Esophagus muscularis mucosa (tissue), 4 donors: ENCODE measurements at places on chromosomes 2 and 18. TPM values are rescaled to one million over a fixed set of nuclear protein-coding genes. Genes with fewer than 3 reads are reported as not detected.

DNA sequence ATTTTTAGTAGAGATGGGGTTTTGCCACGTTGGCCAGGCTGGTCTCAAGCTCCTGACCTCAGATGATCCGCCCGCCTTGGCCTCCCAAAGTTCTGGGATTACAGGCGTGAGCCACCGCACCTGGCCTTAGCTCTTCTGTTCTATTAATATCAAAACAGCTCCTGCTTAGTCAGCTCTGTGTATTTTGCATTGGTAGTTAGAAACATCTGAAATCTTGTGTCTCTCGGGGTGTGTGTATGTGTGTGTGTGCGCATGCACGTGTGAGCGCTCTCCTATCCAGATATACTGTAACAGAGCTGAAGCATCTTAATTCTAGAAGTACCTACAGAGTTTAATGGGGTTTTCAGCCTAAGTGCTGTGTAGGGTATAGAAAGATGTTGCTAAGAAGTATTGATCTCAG is 33.7 kb downstream of the SETBP1 start:
- peaks cover 5% of the 10 kb centered on the region for H3K36me3 ChIP-seq
- H3K4me3 ChIP-seq, result no peak overlapping the region

DNA sequence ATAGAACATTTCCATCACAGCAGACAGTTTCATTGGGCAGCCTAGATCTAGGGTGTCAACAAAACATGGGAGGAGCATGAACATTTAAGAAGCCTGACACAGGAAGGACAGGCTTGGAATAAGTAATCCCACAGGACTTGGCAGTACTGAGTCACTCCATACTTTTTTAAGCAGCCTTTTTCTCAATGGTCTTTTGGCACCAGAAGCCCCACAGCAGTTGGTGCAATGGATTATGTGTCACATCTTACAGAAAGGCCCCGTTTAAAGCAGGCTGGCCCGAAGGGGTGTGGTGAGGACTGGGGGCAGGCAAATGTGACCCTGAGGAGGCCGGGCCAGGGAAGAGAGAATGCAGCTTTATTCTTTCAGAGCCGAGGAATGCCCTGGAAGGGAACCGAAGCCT is 26.6 kb downstream of the SPTBN1 start:
- H3K4me3 ChIP-seq, result peak overlapping the region; percentile 1
- peaks cover 5% of the 10 kb centered on the region for H3K36me3 ChIP-seq
- H3K27me3 ChIP-seq, result no peaks in the 10 kb centered on the region
- no peak for DNase-seq
- H3K27ac ChIP-seq, result peak overlapping the region; percentile 56

- H3K36me3 ChIP-seq, result no peaks in the 10 kb centered on the region
- DNase-seq, result peak; percentile 89
Observed at GRCh38 chr18:24114924-24115549, 23.8 kb upstream of the CABYR start.

GRCh38 chr2:200467806-200468681 is 41.8 kb downstream of the KCTD18 start:
- peaks cover 66% of the 10 kb centered on the region for H3K36me3 ChIP-seq
- no peaks in the 10 kb centered on the region for H3K27me3 ChIP-seq
- H3K4me1 ChIP-seq, result peaks cover 4% of the 10 kb centered on the region
- H3K4me3 ChIP-seq, result no peak overlapping the region
- no peak for DNase-seq

DNA sequence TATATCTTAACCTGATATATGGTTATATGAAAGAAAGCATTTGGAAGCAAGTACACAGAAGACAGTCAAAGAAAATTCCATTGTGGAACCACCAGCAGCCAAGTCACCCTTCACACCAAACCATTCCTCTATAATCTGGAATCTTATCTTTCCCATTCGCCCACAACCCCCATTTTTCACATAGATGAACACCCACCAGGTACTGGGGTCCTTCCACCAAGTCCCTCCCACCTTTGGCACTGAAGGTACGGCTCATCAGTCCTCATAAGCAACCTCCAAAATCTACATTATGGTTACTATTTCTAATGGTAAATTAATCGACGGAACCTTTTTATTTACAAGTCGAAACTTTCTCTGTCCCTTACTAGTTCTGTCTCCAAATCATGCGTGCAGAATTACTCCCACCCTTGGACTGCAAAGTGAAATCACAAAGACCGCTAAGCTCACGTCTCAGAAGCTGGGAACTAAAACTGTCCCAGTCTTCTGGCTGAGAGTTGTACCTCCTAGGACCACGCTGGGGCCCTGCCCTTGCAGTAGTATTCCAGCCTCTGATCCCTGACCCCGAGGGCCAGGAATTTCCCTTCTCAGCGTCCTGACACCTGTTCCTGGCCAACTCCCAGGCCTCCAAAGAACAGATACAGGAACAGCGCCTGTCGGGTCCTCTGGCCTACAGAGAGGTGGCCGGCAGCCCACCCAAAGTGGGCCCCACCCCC is 702 bp downstream of the OLA1 start:
- no peaks in the 10 kb centered on the region for H3K27me3 ChIP-seq
- peaks cover 19% of the 10 kb centered on the region for H3K4me1 ChIP-seq
- no peak for DNase-seq
- H3K4me3 ChIP-seq, result peak overlapping the region; percentile 80
- peaks cover 10% of the 10 kb centered on the region for H3K36me3 ChIP-seq

- no peaks in the 10 kb centered on the region for H3K36me3 ChIP-seq
- peaks cover 7% of the 10 kb centered on the region for H3K4me1 ChIP-seq
- DNase-seq, result no peak
- H3K27me3 ChIP-seq, result no peaks in the 10 kb centered on the region
- no peak overlapping the region for H3K4me3 ChIP-seq
Observed at GRCh38 chr2:32058130-32058529, 5.2 kb upstream of the SPAST start.

GRCh38 chr18:33653231-33653630 is 75.2 kb downstream of the ASXL3 start:
- H3K27ac ChIP-seq, result no peak overlapping the region
- H3K4me1 ChIP-seq, result peaks cover 10% of the 10 kb centered on the region
- no peaks in the 10 kb centered on the region for H3K27me3 ChIP-seq
- DNase-seq, result no peak
- no peaks in the 10 kb centered on the region for H3K36me3 ChIP-seq

Gene ALKAL2
- 2.3 TPM for total RNA-seq

- H3K4me1 ChIP-seq, result no peaks in the 10 kb centered on the region
- no peak for DNase-seq
- H3K36me3 ChIP-seq, result no peaks in the 10 kb centered on the region
- no peaks in the 10 kb centered on the region for H3K27me3 ChIP-seq
- no peak overlapping the region for H3K4me3 ChIP-seq
- no peak overlapping the region for H3K27ac ChIP-seq
Observed at GRCh38 chr2:151619337-151619989, 114.8 kb downstream of the NEB start.

Gene FAP
- 15.4 TPM for total RNA-seq

Gene TIGD1
- total RNA-seq, result 1.2 TPM

DNA sequence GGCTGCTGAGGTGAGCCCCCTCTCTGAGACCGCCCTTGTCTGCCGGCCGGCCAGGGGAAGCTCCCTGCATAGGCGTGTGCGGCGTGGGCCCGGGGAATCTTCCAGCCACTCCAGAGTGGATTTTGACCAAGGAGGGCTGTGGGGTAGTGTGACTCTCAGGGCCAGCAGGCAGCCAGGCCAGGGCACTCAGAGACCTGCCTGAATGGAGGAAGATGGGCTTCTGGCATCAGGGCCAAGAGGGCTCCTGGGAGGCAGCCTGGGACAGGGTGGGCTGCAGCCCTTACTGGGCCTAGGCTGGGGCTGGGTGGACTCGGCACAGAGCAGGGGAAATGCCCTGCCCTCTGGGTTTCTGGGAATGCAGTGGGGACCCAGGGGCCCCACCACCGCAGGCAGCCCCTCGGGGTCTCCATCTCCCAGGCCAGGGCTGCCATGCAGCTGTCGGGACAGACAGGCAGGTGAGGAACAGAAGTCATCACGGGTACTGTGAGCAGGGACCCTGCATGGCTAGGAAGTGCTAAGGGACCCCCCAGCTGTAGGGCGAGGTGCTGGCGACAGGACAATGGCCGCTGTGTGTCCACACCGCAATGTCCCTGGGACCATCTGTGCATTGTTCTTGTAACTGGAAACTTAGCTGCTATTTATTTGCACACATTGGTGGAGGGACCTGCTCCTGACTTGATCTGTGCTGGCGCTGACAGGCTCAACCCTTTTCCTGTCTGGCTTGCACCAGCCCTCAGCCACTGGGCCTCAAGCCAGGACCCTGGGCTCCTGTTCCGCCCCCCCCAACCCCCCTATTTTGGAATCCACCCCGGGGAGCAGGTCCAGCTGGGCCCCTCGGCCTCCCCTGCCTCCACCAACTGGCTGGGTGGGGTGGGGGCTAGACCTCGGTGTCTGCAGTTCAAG is 4.1 kb downstream of the PDCD1 start:
- no peak for DNase-seq
- H3K4me1 ChIP-seq, result peaks cover 10% of the 10 kb centered on the region
- H3K4me3 ChIP-seq, result no peak overlapping the region
- H3K27ac ChIP-seq, result no peak overlapping the region

DNA sequence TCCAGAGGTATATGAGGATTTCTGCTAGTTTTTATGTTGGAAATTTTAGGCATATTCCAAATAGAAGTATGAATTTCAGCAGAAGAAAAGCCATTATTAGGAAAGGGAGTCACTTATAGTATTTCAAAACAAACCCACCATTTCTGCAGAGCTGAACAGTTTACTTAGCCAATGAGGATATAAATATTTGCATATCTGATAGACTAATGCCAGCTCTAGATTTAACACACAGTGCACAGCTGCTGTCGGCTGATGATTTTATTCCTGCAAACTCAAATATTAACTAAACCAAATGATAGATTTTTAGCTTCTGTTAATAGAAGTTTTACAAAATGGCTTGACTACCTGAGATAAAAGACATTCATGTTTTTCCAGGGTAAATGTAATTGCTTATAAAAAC is 375.8 kb upstream of the FANCL start:
- no peak for DNase-seq
- no peak overlapping the region for H3K4me3 ChIP-seq
- no peaks in the 10 kb centered on the region for H3K27me3 ChIP-seq
- H3K4me1 ChIP-seq, result no peaks in the 10 kb centered on the region
- H3K36me3 ChIP-seq, result no peaks in the 10 kb centered on the region

DNA sequence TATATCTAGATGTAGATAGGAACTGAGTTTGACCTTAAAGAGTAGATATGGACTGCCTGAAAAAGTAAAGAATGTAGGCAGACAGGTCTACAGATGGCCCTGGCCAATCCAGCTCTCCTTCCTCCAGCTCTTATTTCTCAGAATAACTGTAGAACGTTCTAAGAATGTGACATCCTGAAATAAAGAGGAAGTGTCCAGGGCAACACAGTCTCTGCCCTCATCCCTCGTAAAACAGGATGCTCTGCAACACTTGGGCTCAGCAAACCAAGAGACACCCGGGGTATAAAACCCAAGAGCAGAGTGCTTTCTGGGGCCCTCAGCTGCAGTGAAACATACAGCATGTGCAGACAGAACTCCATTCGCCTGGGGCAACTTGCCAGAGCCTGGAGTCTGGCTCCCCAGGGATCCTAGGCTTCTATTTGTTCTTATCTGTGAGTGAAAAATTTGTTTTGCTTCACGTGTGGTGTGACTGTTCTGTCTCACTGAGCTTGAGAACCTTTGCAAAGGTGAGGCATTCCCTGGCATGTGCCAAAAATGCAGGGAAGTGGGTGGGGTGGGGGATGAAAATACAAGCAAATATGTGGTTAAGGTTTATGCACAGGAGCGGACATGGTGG is 401.0 kb downstream of the SETBP1 start:
- H3K36me3 ChIP-seq, result no peaks in the 10 kb centered on the region
- no peak overlapping the region for H3K4me3 ChIP-seq
- H3K27ac ChIP-seq, result no peak overlapping the region
- H3K4me1 ChIP-seq, result no peaks in the 10 kb centered on the region

DNA sequence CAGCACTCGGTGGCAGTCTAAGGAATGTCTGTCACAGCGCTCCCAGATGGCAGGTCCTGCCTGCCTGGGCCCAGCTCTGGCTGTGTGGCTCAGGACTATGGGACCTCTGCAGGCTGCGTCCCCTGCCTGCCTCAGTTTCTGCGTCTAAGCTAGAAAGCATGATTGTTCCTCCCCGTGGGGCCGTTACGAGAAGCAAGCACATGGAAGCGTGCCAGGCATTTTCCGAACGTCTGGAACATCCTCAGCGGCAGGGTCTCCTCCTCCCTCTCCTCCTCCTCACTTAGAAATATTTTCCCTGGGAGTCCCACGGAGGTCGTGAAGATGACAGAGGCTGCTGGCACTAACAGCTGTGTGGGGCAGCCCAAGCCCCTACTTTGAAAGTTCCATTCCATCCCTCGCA is 43.3 kb downstream of the LRRFIP1 start:
- no peaks in the 10 kb centered on the region for H3K27me3 ChIP-seq
- H3K36me3 ChIP-seq, result no peaks in the 10 kb centered on the region
- DNase-seq, result no peak
- no peak overlapping the region for H3K4me3 ChIP-seq

- no peak overlapping the region for H3K4me3 ChIP-seq
- peaks cover 14% of the 10 kb centered on the region for H3K4me1 ChIP-seq
- DNase-seq, result no peak
- H3K36me3 ChIP-seq, result no peaks in the 10 kb centered on the region
Observed at GRCh38 chr2:100365434-100365833, 43.1 kb upstream of the LONRF2 start.

DNA sequence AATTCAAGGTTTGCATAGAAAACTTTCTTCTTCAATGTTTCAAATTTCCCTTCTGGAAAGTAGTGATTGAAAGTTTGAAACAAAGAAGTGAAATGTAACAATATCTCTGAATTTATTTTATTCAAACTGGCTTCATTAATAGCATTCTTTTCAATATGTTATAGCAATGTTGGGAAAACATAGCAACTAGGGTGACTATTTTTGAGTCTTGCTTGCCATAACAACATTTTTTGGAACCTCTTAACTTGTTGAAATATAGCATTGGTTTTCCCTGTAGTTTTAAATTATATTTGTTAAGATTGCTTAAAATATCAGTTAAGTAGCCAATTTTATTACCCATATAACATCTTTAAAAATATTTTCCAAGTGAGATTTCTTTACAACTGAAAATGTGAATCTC is 141.7 kb upstream of the OSR1 start:
- H3K36me3 ChIP-seq, result no peaks in the 10 kb centered on the region
- no peaks in the 10 kb centered on the region for H3K27me3 ChIP-seq
- no peaks in the 10 kb centered on the region for H3K4me1 ChIP-seq

Gene RANBP2
- total RNA-seq, result 72.5 TPM

DNA sequence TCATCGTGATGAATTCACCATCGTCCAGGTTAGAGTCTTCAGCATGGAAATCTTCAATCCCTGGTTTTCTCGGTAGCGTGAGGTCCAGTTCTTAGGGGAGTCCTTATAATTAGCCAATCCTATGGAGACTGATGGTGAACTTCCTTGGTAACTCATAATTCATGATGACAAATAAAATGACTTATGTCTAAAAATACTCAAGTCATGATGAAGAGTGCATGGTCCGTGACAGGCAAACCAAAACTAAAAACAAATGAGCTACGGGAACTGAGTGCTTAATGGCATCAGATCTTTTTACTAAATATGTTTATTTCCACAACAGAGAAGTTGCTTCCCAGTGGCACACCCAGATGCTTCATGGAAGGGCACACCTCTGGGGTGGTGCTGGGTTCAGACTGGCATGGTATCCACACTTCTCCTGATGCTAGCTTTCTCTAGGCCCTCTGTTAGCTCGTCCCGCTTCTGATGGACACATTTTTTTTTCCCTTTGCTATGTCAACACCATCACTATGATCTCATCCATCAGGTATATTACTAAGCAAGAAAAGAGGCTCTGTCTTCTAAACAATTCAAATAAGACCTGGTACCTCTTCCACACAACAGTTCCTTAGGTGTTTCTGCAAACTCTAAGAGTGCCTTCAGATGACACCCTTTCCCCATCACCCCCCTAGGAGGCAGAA is 92.8 kb upstream of the NEDD4L start:
- DNase-seq, result no peak
- H3K36me3 ChIP-seq, result no peaks in the 10 kb centered on the region
- H3K4me1 ChIP-seq, result no peaks in the 10 kb centered on the region
- H3K27me3 ChIP-seq, result no peaks in the 10 kb centered on the region

Gene SEMA4F
- 2.8 TPM for total RNA-seq
